Stimulated activated CD4-positive, alpha-beta T cell treated with anti-CD3 and anti-CD28 coated beads, Interleukin-1b, Interleukin-23, amount 100 ng/mL, for 1 hour (primary cell): ENCODE measurements at places on chromosomes 13 and 19.

- DNase-seq, result no peak
Observed at GRCh38 chr13:32408296-32409000, 19.5 kb downstream of the N4BP2L1 start.

DNA sequence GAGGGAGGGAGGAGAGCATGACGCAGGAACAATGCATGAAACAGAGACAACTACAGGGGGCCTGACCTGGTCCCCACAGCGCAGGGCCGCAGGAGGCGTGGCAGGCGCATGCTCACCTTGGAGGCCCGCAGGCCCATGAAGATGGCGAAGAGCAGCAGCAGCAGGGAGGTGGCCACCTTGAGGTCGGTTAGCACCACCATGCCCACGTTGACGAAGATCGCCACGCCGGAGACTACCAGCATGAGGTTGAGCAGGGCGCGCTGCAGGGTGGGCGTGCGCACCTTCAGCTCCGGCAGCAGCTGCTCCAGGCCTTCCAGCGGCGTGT lies 17.0 kb downstream of the EMP3 start:
- no peak for DNase-seq

- no peak for DNase-seq
Observed at GRCh38 chr13:30520571-30520970, 54.8 kb upstream of the HMGB1 start.

- DNase-seq, result no peak
Observed at GRCh38 chr13:22665506-22665905, 515.3 kb upstream of the SGCG start.

- no peak for DNase-seq
Observed at GRCh38 chr13:89082623-89083022, 1411.5 kb downstream of the SLITRK5 start.

GRCh38 chr19:47994209-47994802 lies at the start of gene ELSPBP1:
ELSPBP1 (plus strand) TSS chr19:47994632; CDS start chr19:48008668, 14,036 bp downstream.
- no peak for DNase-seq

DNA sequence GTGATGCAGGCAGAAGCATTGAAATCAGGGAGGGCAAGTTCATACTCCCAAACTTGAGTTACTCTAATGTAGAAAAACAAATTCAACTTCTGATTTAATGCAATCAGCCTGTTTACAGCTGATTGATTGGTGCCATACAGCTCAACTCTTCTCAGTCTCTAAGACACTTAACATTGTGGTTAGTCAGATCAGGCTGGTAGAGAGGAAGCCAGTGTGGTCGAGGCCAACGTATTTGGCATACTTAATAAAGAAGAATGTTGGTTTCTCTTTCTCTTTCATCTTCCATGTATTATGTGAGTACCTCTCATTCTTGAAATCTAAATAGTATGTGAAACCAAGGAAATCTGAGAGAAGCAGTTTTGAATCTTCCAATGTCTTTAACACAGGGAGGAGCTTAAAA lies 255.0 kb upstream of the SLITRK1 start:
- no peak for DNase-seq

DNA sequence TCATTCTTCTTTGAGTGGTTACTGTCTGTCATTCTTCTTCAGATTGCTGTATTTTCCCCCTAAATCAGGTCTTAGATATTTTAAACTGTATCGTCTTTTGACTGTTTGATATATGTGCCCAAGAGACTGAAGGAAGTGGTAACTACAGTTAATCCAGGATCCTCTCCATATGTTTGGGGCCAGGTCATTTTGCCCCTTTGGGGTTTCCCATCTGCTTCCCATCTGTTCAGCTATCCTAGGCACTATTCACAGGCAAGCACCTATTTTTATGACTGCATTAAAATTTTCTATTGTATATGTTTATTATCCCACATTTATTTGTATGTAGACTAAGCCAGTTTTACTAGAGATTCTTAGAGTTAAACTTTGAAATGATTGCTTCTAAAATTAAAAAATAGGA lies 244.2 kb downstream of the PCCA start:
- no peak for DNase-seq

- DNase-seq, result no peak
Observed at GRCh38 chr19:920051-920864, 3.1 kb downstream of the KISS1R start.

DNA sequence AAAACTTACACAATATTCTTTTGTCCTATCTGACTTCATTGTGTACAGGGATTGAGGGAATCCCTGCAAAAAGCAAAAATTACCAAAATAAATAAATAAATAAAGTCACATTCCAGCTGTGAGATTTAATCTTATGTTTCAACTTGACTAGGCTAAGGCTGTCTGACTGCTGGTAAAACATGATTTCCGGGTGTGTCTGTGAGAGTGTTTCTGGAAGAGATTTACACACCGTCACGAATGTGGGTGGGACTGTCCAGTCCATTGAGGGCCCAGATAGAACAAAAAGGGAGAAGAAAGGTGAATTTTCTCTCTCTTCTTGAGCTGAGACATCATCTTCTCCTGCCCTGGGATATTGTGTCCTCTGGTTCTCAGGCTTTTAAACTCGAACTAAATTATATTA lies 166.1 kb downstream of the LIG4 start:
- DNase-seq, result no peak

DNA sequence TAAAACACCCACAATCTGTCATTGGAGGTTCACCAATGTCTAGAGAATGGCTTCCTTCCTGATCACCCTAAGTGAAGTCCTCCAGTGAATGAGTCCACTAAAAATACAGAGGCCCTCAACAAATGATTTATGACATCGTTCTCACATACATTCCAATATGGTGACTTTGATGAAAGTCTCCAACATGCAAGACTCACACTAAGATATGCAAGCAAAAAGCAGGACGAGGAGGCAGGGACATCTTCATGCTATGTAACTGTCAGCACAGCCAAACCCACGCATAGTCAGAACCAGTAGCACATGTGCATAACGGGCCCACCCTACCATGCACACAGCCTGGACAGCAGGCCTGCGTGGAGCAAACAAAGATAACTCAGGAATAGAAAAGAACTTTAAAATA lies 16.6 kb upstream of the LSM14A start:
- no peak for DNase-seq

- peak; percentile 8 for DNase-seq
Observed at GRCh38 chr13:74575729-74576125, 441.5 kb upstream of the KLF12 start.

DNA sequence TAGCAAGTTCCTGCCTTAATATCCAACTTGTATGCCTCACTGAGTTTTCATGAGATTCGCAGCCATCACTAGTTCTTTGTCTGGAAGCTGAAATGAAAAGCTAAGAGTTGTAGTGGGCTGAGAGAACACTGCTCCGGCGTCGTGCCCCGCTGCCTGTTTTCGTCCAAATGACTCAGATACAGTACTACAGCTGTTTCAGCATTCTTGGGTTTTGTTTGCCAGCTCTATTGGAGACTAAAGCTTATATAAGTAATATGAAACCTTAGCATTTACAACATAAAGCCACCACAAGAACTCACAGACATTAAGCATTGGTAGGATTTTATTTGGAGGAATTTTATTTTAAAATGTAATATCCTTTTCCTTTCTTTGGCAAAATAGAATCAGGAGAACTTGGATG lies 299.7 kb downstream of the DLEU7 start:
- no peak for DNase-seq
